HFFc6 (cell line): ENCODE measurements at places on chromosomes 6 and 20. TPM values are rescaled to one million over a fixed set of nuclear protein-coding genes. Genes with fewer than 3 reads are reported as not detected.

LINC00237 gene
- not detected in 3 replicates for total RNA-seq

HEY2 gene
- total RNA-seq = not detected in 3 replicates

GLP1R gene
- not detected in 3 replicates for total RNA-seq

FAXC gene
- 1.6 and 1.9 TPM in 2 replicates for total RNA-seq

ADGRF4 gene
- not detected in 3 replicates for total RNA-seq
